NCI-H1436 treated with DMSO at 0.1 percent for 48 hours (cell line): ENCODE measurements at places on chromosomes 12 and 14.

DNA sequence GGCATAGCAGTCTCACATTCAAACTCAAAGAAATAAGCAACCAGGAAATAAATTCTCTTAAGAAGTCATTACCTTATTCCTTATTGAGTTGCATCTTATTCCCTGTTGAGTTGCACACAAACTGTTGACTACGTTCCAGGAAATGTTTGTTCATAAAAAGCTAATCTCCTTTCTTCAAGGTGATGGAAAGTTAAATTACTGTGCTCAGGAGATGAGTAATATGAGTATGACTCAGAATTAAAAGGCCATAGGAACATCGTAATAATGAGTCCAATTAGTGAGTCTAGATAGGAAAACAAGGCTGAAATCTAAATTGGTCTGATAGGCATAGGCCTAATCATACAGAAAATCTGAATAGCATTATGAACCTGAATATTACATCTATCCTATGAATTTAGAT lies 203.1 kb downstream of the SLC2A13 start:
- DNase-seq = no peak

DNA sequence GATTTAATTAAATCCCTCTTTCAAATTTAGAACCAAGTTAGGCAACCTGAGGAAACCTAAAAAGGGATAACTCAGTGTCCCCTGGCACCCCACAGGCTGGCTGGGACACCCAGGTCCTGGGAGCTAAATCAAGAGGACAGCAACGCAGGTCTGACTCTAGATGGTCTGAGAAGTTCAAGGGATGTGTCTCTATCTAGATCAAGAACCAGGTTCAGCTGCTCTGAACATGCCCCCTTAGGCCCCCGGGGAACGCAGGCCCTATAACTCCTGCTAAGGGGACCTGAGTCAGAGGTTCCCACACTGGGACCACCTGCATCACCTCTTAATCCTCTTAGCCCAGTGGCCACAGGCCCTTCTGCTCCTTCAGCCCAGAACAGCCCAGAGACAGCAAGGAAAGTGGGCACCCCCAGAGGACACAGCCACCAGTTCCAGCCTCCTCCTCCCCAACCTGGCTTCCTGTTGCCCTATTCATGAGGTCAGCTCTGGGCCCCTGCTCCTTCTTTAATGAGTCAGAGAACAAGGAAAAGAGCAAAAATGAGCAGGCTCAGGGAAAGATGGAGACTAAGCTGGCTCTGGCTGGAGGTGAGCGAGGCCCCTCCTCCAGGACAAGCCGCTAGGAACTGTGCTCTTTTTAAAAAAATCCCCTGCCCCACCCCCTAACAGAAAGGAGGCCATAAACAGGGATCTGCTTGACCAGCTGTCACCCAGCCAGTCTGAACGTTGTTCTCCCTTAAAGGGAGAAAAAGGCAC lies 10.8 kb downstream of the PITPNM2 start:
- DNase-seq = no peak

DNA sequence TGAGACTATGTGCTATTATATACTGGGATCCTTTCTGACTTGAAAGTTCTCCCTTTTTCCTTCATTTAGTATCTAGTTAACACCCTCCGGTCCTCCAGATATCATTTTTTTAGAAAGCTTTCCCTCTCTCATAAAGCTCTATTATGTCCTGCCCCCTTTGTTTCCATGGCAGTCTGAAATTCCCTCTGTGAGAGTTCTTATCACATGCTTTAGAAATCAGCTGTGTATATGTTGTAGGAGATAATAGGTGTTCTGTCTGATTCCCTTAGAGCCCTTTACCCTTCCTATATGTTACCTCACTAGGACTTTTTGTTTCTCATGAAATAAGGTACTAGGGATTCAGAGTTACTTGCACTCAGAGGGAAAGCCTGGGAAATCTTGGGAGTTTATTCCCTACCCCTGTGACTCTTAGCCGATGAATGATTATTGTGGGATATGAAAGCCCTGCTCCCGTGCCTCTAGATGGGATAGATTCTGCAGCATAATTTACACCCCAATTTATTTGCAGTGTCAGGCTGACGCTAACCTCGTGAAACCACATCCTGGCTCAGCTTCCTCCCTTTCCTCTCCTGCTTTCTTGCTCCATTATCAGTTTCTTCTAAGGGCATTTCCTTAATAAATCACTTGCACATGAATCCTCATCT lies 448.4 kb downstream of the MDGA2 start:
- no peak for DNase-seq

- no peak for DNase-seq
Observed at GRCh38 chr12:46915836-46916235, 90.0 kb upstream of the SLC38A4 start.

- no peak for DNase-seq
Observed at GRCh38 chr14:38079268-38079667, 128.4 kb upstream of the SSTR1 start.

- no peak for DNase-seq
Observed at GRCh38 chr12:130523863-130524614, 186.4 kb downstream of the PIWIL1 start.

GRCh38 chr12:2049604-2050540 lies 2.9 kb upstream of the CACNA1C start:
- DNase-seq = no peak

GRCh38 chr12:78863482-78864402 lies 832 bp upstream of the SYT1 start:
- DNase-seq = peak; percentile 57

DNA sequence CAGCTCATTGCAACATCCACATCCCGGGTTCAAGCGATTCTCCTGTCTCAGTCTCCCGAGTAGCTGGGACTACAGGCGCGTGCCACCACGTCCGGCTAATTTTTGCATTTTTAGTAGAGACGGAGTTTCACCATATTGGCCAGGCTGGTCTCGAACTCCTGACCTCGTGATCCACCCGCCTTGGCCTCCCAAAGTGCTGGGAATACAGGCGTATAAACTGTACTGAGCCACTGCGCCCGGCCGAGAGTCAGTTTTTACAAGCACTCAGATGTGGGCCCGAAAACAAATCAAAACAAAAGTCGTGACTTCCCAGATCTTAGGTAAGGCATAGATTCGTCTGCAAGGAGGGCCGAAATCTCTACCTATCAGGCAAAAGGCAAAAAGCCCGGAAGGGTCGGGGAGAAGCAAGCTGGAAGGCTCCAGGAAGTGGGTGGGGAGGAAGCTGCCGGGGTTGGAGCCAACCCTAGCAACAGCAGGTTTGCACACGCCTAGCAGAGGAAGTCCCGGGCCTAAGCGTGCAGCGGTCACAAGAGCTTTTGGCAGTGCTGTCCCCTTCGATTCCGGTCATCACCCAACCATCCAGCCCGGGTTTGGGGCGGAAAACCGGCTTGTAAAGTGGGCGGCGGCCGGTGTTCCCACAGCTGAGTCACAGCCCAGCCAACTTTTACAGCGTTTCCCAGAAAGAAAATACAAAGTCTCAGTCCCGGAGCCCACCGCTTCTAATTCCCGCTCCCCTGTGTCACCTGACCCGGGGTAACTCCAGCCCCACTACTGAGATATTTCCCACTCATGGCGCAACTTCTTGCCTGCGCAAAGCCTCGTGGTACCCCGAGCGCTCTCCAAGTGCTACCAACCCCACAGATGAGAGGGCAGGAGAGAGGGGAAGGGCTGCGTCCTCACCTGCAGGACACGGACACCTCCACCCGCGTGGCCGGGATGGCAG lies 583 bp downstream of the CPNE8 start:
- DNase-seq = no peak

- no peak for DNase-seq
Observed at GRCh38 chr14:101849640-101850039, 88.1 kb downstream of the PPP2R5C start.

DNA sequence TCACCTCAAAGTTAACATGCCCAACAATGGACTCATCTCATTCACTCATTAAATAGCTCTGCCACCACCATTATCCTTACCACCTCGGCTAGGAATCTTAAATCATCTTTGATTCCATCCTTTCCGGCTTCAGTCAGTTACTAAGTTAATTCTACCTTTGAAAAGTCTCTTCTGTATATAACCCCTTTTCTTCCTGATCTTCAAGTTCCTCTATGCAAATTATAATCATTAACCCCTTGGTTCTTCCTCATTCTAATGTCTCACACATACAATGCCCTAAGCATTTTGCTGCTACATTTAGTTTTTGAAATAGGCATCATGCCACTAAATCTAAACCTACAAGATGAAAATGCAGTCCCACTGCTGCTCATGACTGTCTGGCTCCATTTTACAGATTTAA lies 51.6 kb downstream of the ATP2B1 start:
- no peak for DNase-seq

- DNase-seq = no peak
Observed at GRCh38 chr14:86450085-86450484, 920.1 kb downstream of the FLRT2 start.

DNA sequence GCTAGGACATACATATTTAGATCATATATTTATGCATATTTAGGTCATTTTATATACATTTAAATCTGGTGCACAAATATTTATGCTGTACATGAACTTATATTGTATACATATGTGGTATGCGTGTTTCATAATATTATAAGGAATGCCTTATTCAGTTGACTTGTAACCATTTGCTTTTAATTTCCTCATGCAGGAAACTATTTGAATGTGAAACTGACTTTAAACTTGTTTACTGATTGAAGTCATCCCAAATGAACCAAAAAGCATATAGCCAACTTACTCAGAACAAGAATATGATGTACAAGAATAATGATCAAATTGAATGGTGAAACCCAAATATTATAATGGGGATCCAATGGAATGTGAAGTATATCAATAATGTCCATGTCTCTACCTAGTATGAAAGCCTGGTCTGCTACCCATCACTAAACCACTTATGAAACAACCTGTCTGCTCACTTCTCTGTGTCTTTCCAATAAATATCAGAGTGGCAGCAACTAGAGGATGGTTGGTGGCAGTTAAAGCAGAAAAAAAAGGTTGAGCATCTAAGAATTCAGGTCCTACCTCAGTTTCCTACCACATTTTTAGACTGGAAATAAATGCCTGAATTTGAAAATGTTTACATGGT lies 38.3 kb downstream of the RPS6KA5 start:
- DNase-seq = no peak

DNA sequence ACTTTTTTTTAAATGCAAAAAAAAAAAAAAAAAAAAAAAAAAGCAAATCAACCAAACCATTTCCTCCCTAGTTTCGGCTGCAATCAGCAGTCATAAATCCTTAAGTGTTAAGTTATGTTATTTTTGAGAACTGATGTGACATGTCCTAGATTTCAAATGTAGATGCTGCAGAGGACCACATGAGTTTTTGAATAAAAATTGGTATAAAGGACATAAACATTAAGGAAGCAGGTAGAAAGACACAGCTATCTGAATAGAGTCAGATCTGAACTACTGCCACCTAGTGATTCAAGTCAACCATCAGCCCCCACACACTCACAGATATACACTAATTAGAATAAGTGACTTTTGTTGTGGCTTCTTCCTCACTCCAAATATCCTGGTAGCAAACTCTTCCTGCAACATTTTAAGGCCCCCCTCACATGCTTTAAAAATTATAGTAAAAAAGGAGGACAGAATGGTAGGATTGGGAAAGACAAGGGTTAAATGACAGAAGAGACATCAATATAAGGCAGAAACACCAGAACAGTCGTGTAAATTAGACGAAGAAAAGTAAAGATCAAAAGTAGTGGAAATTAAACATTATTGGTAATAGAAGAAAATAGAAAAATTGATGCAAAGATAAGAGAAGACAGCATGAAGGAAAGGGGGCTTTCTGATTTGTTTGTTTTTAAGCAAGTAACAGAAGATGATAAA lies 394.5 kb upstream of the ATP2B1 start:
- no peak for DNase-seq

DNA sequence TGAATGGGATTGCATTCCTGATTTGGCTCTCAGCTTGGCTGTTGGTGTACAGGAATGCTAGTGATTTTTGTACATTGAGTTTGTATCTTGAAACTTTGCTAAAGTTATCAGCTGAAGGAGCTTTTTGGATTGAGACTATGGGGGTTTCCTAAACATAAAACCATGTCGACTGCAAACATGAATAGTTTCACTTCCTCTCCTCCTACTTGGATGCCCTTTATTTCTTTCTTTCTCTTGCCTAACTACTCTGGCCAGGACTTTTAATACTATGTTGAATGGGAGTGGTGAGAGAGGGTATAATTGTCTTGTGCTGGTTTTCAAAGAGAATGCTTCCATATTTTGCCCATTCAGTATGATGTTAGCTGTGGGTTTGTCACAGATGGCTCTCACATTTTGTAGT lies 141.5 kb downstream of the CEP83 start:
- no peak for DNase-seq

GRCh38 chr12:124609041-124609989 lies 41.9 kb upstream of the NCOR2 start:
- DNase-seq = peak; percentile 37

- DNase-seq = no peak
Observed at GRCh38 chr14:24040692-24041091, 11.1 kb upstream of the CARMIL3 start.

- DNase-seq = no peak
Observed at GRCh38 chr12:123059500-123059899, 79.0 kb downstream of the ARL6IP4 start.

GRCh38 chr12:7747246-7747645 lies at the start of gene CLEC4C:
TSS of gene CLEC4C (minus strand) at chr12:7747375. CDS start at chr12:7747348, 27 bp downstream.
- no peak for DNase-seq

DNA sequence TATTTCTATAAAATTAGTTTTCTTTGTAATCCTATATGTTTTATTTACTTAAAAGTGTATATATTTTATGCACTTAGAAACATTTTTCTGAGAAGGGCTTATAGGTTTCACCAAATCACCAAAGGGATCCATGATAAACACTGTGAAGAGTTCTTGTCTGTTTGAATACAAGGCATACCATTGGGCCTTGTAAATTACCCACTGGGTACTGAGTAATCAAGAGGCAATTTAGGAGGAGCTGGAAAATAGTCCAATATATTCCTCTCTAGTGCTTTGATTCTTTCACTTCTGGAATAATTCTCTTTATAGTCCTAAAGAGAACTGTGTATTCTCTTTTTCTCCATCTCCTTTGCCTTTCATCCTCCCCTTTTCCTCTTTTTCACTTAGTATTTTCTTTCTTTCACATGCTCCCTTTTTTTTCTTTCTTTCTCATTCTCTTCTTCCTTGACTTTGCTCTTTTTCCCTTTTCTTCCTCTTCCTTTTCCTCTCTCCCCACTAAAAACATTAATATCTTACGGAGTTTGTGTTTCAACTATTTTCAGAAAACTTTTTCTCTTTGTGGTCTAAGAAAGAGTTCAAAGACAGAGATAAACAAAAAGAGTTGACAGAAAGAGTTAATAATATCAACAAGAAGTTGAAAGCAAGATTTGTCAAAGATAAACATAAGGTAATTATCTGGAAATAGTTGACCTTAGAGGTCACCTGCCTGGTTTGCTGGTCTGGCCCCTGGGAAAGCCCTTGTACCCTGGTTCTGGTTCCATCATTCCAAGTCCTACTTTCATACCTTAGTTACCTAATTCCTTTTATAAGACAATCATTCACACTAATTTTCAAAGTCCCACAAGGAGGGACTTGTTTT lies 435.3 kb downstream of the RAD51B start:
- no peak for DNase-seq
